ENCODE measurements at places on chromosomes 2 and 18.

GRCh38 chr2:21095178-21095577 lies 28.6 kb upstream of the TDRD15 start:
- DNase-seq, result no peak

GRCh38 chr2:26674771-26675170 lies 17.8 kb upstream of the KCNK3 start:
- DNase-seq, result no peak

GRCh38 chr2:173001664-173002604 lies 73.7 kb upstream of the MAP3K20 start:
- no peak for DNase-seq

- DNase-seq, result no peak
Observed at GRCh38 chr2:159774370-159774990, 23.5 kb downstream of the CD302 start.

- no peak for DNase-seq
Observed at GRCh38 chr18:61239051-61239450, 94.2 kb upstream of the CDH20 start.

- DNase-seq, result no peak
Observed at GRCh38 chr2:67251741-67252140, 145.4 kb upstream of the ETAA1 start.

- no peak for DNase-seq
Observed at GRCh38 chr2:19801367-19802080, 100.3 kb downstream of the TTC32 start.

DNA sequence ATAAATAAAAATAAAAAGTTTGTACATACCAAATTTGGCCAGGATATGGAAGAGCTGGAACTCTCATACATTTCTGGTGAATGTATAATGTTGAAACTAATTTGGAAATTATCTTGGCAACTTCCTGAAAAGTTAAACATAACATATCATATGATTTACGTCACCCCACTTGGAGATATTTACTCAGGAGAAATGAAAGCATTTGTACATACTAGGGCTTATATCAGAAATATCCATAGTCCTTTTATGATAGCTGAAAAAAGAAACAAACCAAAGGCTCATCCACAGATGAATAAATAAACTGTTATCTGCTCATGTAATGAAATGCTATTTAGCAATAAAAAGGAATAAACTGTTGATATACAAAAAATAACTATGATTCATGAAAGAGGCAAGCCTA lies 318.2 kb upstream of the NRXN1 start:
- DNase-seq, result no peak

DNA sequence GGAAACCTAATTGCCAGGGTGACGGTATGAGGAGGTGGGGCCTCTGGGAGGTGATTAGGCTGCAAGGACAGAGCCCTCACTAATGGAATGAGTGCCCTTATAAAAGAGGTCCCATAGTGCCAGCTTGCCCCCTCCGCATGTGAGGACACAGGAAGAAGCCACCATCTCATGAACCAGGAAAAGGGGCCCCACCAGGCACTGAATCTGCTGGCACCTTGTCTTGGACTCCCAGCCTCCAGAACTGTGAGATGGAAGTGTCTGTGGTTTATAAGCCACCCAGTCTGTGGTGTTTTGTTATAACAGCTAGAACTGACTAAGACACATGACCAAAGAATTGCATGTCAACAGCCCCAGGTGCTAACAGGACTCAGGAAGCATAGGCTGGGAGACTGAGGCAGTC lies 214.3 kb downstream of the MGAT5 start:
- no peak for DNase-seq

DNA sequence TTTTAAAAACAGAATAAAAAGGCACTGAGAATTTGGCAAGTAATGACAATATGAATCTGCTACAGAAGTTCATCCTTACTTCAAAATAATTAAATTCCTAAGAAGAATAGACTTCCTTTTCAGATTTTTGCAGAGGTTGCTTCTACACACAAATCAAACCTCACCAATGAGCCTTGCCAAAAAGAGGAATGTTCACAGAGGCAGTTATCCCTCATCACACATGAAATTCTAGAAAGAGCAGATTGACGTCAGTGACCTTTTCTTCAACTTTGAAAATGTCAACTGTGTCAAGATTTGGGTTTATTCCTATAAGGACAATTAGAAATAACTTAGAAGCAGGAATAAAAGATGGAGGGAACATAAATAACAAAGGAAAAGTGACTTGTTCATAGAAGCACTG lies 64.6 kb downstream of the MBD2 start:
- DNase-seq, result no peak

GRCh38 chr2:204172145-204172600 lies 235.6 kb downstream of the ICOS start:
- no peak for DNase-seq

DNA sequence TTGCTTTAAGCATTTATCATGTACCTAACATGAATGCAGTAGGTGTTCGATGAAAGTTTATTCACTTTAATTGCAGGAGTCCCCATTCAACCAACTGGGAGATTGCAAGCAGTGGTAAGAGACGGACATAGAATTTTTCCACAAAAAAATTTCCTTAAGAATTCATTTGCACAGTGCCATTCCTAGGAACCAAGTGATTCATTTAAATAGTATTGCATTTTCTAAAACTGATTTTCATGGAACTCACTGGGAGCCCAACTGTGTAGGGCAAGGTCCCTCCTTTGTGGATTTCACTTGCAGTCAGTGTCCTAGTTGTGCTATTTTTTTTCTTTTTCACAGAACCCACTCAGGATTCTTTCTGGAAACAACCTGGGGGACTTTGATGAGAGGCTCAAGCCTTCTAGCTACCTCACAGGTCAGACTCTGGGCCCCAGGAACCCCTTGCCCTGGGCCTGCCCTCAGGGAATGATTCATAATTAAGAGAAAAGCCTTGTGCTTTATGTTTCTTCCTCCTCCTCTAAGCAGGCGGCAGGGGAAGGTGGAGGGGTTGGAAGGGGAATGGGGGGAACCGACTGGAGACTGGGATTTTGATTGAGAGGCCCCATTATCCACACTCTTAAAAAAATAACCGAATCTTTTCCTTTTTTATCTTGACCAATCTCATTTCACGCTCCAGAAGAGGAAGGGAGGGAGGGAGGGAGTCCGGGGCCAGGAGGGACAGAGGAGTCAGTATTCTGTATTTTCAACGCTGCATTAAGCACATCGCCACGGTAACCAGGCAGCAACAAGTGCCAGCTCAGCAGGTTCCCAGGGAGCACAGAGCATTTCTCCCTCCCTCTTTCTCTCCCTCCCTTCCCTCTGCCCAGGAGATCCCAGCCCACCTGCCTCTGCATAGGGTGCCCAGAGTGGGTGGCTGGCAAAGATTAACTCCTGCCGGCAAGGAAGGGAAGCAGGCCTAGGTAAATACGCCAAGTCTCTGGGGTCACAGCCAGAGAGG lies 51.8 kb downstream of the PSD4 start:
- no peak for DNase-seq

DNA sequence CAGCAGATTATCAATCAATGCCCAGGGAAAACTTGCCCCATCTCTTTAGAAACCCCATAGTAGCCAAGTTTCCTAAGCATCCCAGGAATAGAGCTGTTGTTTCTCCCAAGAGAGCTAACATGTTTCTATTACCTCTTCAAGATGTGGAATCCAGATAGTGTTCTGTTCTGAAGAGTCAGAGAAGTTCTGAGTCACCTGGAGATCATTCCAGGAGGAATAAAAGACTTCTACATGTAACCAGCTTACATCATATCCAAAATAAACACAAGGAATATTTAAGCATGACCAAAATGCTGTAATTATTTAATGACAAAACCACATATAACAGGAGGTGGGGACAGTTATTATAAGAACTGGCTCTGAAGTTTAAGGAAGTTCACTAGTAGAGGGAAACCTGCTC lies 51.0 kb upstream of the GORASP2 start:
- DNase-seq, result no peak

GRCh38 chr2:52956118-52956517 lies 811.5 kb upstream of the CHAC2 start:
- DNase-seq, result no peak

- DNase-seq, result no peak
Observed at GRCh38 chr2:234829074-234829455, 122.8 kb upstream of the SH3BP4 start.

GRCh38 chr2:795531-796041 lies 118.4 kb upstream of the TMEM18 start:
- no peak for DNase-seq

- no peak for DNase-seq
Observed at GRCh38 chr18:55523001-55523400, 65.0 kb downstream of the TCF4 start.

DNA sequence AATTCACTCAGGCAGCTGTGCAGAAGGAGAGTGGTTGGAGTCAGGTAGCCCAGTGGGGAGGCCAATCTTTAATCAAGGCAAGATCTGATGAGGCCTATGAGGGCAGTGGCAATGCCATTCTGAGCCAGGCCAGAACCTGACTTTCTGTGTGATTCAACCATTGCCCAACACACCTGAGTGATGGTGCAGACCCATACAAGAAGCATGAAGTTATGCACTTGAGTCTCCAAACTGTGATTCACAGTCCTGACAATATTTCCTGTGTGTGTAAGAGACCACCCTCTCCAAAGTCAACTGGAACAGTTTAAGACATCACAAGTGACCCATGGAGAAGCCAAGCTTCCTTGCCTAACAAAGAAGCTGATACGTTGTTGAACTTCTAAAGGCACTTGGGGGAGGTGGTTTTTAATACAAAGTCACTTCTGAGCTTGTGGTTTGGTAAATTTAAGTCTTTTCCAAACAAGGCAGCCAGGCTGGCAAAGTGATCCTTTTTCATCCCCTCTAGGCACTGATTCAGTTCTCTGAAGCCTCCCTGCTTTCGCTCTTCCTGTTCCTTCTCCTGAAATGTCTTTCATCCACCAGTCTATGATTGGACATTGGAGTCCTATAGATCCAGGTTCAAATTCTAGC lies 49.0 kb downstream of the VSNL1 start:
- no peak for DNase-seq

DNA sequence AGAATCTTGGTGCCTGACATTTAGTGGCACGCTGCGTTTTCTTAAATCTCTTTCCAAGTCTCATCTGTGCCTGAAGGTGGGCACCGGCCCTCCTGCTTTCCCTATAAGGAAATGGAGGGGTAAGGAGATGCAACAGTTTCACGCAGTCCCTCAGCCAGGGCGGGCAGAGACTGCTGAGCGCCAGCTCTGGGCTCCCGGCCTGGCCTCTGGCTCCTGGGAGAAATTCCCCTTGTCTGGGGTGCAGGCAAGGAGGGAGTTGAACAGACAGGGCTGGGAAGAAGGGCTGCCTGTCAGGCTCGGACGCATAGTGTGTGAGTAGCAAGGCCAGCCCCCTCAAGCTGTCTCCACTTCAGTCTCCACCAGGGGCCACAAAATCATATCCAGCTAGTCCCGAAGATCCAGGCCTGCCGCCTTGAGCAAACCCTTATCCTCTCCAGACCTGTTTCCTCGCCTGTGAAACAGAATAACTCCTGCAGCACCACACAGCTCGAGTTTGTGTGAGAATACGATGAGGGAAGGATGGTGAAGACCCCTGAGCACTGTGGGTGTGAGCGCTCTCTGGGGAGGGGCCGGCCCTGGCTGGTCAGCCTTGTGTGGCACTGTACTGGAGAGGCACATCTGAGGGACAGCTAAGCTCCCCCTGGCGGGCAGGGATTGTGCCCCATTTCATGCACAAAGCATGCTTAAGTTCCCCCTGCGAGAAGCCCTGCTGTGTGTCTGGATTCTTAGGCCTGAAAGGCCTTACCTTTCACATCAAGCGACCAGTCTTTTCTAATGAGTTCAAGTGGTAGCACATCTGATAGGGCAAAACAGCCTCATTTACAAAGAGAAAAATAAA lies 33.8 kb downstream of the SDC1 start:
- DNase-seq, result no peak

DNA sequence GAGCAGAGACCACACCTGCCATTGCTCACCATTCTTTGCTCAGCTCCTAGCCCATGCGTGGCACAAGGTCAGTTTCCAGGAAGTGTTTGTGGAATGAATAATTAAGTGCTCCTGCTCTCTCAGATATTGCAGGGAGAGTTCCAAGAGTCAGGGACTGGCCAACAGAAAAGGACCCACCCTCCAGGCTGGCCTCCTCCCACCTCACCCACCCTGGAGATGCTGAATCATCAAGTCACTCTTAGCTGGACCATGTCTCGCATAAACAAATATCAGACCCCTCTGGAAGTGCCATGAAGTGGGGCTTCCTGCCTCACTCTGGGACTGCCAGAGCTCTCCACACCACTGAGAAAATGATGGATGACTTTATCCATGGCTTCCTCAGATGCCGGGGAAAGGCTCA lies 256.0 kb downstream of the TNS1 start:
- DNase-seq, result no peak

GRCh38 chr2:43758739-43759138 lies 15.1 kb upstream of the DYNC2LI1 start:
- DNase-seq, result no peak

DNA sequence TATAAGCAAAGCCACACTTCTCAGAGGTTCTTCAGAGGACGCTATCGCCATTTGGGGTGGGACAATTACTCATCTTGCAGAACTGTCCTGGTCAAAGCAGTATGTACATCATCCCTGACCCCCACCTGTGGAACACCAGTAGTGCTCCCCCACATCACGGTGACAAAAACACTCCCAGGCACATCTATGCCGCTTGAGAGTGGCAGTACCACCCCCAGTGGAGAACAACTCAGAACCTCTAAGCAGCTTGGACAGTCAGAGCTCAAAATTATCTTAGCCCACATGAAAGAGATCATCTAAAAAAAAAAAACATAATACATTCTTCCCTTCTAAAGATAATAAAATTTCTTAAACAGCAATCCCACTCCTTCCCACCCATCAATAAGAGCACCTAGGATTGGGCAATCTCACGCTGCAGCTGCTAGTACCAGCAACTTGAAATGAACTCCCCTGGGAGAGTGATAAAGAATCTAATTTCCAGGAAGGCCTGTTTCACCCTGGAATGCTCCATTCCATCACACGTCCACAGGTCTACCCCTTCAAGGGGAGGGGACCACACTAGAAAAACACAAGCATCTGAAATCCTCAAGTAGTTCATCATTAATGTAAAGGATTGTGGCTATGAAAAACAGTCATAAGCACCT lies 31.7 kb downstream of the LRP2 start:
- no peak for DNase-seq

DNA sequence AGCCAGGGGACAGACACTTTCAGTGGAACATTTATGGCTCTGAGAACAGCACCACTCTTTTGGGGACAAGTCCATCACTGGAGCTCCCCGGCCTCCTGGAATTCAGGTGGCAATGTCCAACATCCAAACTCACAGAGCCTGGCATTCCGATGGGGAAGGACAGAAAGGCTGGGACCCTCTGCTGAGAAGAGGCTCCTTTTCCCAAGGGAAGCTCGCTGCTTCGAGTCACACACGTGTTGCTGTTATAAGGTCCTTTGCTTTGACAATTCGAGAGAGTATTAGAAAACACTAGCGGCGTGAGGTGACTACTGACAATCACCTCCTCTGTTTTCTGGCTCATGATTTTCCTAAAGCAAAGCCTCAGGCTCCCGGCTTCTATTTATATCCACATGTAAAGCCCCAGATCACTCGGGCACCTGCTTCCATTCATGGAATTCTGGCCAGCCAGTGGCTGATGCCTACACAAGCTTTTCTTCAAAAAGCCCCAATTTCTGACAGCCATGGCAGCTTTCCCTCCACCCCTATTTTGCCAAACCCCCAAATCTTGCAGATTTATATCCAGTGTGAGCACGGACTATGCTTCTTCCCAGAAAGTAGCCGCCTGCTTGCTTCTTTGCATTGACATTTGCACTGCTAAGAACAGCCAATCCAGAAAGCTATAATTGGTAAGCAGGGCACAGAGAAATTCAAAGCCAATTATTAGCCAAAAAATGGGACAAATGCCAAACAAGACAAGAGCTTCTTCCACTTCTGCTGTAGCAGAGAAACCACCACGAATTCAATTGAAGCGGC lies 67.3 kb downstream of the NDUFA10 start:
- DNase-seq, result no peak

GRCh38 chr18:79588636-79589481 lies 90.7 kb upstream of the CTDP1 start:
- no peak for DNase-seq

GRCh38 chr18:3967359-3968180 lies 487.5 kb downstream of the DLGAP1 start:
- DNase-seq, result no peak
